Type B pancreatic cell (in vitro differentiated cells): ENCODE measurements at places on chromosomes 2 and 18. TPM values are rescaled to one million over a fixed set of nuclear protein-coding genes. Genes with fewer than 3 reads are reported as not detected.

The TUBB8B gene
- 0.36 TPM in 1 of 2 replicates, not detected in the other for total RNA-seq

The STARD6 gene
- total RNA-seq, result not detected in 2 replicates

The PLB1 gene
- 1.9 and 3.4 TPM in 2 replicates for total RNA-seq

The TMEM198 gene
- 7.8 and 9.7 TPM in 2 replicates for total RNA-seq

The CDH7 gene
- 1.7 and 5.5 TPM in 2 replicates for total RNA-seq

The CAPN14 gene
- total RNA-seq, result 0.12 and 0.39 TPM in 2 replicates

The GCG gene
- total RNA-seq, result 4,376 and 4,649 TPM in 2 replicates

The APLF gene
- total RNA-seq, result 3.8 and 6.2 TPM in 2 replicates
